Mucosa of gallbladder (tissue), 1 donor: ENCODE measurements at places on chromosomes 5 and 9. TPM values are rescaled to one million over a fixed set of nuclear protein-coding genes. Genes with fewer than 3 reads are reported as not detected.

Gene PLPPR1
- 0.29 TPM for total RNA-seq

Gene GABRA6
- total RNA-seq: not detected

Gene PRDM9
- total RNA-seq: not detected

Gene ZDHHC11
- total RNA-seq: 23.2 TPM

Gene TBC1D9B
- total RNA-seq: 149 TPM

Gene ZMAT2
- 50.9 TPM for total RNA-seq

Gene PCDHGC4
- 2.6 TPM for total RNA-seq

Gene CDH9
- not detected for total RNA-seq

Gene PCDHGA2
- total RNA-seq: 6.7 TPM

Gene IFNB1
- total RNA-seq: not detected

Gene STKLD1
- 1.1 TPM for total RNA-seq

Gene PFDN1
- 41.8 TPM for total RNA-seq

Gene SLC27A6
- 0.60 TPM for total RNA-seq

Gene KCNV2
- total RNA-seq: not detected

Gene POU5F2
- 1.0 TPM for total RNA-seq

Gene IL4
- total RNA-seq: not detected

Gene ADGRV1
- total RNA-seq: 31.9 TPM

Gene CHSY3
- 3.1 TPM for total RNA-seq

Gene SPATA31A1
- total RNA-seq: not detected

Gene CCDC180
- total RNA-seq: 4.0 TPM

Gene ACTBL2
- not detected for total RNA-seq
